IMR-90 (cell line): ENCODE measurements at places on chromosomes 2 and 18.

DNA sequence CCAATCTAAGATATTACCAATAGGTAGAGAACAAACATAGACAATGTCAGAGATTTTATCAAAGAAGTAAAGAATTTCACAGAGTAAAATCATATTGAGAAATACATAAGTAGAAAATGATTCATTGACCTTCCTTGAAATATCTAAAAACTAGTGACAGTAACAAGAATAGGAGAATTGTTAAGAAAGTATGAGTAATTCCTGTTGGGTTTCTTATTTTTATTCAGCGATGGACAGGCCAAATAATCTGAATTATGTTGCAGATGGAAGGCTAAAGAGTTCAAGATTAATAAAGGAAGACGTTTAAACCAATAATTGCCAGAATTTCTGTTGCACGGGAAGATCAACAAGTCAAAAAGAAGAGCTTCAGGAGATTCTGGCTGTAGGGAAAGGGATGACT, 163.4 kb upstream of the RASGRP3 start:
- no peak for DNase-seq

- peak; percentile 60 for DNase-seq
Observed at GRCh38 chr2:205372141-205372540, 310.2 kb upstream of the NRP2 start.

- DNase-seq: no peak
Observed at GRCh38 chr2:16513626-16514025, 152.0 kb downstream of the CYRIA start.

GRCh38 chr2:147173189-147173581, 671.6 kb upstream of the ACVR2A start:
- no peak for DNase-seq

DNA sequence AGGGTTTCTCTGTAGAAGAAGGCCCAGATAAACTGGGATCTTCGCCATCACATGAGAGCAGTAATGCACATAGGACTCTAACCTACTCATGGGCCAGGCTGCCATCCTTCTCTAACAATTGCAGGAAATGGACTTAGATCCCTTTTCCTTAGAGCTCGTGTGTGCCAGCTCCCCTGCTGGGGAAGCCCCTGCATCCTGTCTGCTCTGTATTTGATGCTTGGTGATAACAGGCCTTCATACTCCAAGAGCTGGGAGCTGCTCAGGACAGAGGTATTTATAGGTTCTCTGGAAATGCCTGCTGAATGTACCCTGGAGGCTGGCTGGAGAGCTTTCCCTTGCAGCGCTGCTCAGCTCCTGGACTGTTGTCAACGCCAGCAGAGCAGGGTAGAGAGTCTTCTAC, 249.6 kb downstream of the MTX2 start:
- no peak for DNase-seq

GRCh38 chr2:10668402-10669012, 21.3 kb downstream of the NOL10 start:
- DNase-seq: peak; percentile 69

- DNase-seq: peak; percentile 87
Observed at GRCh38 chr2:119756837-119757236, 2.9 kb upstream of the PTPN4 start.

DNA sequence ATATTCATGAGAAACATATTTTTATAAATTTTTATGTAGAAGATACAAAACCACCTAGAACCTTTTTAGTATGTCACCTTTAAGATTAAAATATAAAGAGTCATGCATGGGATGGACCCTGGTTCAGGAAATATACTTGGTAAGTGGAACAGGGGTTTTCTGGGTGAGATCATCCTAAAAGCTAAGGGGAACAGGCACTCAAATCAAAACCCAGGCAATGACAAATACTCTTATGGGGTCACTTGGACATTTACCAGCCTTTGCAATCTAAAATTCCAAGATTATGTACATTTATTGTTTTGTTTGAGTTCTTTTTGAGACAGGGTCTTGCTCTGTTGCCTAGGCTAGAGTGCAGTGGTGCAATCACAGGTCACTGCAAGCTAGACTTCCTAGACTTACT, 65.8 kb downstream of the SGPP2 start:
- no peak for DNase-seq

DNA sequence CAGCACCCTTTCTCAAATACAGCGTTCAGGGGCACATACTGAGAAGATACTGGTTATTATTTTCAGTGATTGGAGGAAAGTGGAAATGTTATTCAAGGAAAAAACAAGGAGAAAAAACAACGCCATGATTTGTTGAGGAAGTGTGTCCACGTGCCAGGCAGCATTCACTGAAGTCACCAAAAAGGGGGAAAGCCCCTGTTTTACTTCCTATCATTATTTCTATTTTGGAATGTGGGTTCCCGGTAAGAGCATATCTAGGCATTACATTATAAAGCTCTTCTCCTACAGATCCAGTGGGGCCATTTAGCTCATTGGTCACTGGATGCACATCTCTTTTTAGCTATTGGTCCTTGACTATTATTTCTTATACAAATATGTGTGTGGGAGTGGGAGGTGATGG, 518.7 kb downstream of the TXNL1 start:
- no peak for DNase-seq

GRCh38 chr2:33678436-33678835, 79.3 kb upstream of the FAM98A start:
- DNase-seq: no peak

- peak; percentile 60 for DNase-seq
Observed at GRCh38 chr2:156892467-156893281, 364.8 kb upstream of the GALNT5 start.

GRCh38 chr18:48024009-48024512, 93.6 kb upstream of the SMAD2 start:
- no peak for DNase-seq

- DNase-seq: no peak
Observed at GRCh38 chr2:8249769-8250168, 432.1 kb upstream of the ID2 start.

DNA sequence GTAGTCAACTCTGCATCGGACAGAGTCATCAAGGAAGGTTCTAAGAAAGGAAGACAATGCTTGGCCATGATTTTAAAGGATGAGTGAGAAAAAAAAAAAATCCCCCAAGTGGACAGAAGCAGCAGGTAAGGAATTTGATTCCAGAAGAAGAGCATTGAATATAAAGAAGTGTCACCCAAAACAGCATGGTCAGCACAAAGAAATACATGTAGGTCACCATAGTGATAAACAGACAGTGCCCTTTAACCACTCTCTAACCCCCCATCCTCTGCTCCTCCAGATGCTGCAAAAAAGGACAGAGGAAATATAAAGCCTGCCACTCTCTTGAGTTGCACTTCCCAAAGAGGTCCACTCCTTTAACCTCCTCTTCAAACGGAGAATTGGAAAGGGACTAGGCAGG, 23.4 kb downstream of the FEZ2 start:
- DNase-seq: no peak

DNA sequence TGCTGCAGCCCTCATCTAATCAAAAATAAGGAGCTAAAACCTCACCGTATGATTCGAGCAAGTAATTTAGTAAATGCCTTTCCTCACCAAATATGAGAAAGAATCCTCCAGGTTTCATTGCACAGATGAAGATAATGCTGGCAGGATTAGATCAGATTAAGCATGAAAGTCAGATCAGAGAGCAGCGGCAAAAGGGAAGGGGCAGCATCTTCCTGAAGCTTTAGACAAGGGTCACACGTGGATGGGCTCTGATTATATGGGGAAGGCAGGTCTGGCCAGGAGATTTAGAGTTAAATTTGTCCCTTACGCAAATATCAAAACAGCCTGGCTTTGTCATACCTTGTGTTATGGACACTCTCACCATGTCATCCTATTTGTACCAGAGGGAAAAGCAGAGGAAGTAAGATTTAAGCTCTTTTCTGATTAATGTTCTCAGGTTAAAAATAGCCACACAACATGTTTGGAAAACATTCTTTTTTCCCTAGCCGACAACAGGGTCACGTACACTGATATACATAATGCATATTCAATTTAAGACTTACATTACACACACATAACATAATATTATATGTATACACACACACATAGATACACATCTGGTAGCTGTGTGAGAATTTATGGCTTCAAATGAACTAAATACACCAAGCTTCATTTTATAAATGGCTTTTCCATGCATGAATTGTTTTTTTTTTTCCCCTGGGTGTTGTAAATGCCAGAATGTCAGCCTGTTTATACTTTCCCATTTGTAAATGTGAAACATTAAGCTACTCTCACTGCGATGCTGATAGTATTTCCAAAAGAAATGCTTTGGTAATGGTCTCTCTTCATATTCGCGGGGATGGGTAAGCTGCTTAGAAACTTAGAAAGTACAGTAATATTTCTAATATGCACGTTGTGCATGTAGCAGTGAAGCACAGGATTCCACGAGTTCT, 196.3 kb upstream of the SIX3 start:
- DNase-seq: no peak

GRCh38 chr18:2894131-2894840, 47.5 kb downstream of the EMILIN2 start:
- DNase-seq: no peak

DNA sequence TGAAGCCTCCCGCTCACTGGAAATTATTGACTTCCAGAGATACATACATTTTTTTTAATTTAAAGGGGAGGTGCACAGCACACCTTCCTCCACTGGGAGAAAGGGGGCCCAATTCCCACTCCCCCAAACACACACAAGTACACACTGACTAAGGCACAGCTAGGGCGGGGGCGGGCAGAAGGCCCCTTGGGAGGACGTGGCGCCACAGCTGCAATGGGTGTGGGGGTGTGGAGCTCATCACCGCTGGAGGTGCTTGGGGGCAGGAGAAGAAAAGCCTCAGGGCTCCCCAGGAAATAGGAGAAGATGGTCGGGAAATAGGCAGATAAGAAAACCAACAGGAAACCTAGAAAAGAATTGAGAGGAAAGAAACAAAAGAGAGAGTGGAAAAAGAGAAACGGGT, 127.3 kb upstream of the FAM98A start:
- DNase-seq: no peak

DNA sequence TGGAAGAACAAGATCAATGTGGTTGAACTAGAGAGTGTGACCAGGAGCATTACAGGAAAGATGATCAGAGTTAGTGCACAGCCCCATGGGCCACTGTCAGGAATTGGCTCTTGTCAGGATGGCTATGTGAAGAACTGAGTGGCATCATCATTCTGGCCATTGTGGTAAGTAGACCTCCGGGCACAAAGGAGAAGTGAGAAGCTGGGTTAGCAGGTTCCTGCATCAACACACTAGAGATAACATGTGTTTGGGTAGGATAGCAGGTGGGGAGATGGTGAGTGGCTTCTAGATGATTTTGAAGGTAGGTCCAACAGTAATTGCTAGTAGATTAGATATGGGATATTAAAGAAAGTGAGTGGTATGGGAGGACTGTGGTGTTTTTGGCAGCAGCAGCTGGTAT, 408.2 kb downstream of the TSN start:
- no peak for DNase-seq

- no peak for DNase-seq
Observed at GRCh38 chr2:210555555-210555954, 844 bp upstream of the CPS1 start.

DNA sequence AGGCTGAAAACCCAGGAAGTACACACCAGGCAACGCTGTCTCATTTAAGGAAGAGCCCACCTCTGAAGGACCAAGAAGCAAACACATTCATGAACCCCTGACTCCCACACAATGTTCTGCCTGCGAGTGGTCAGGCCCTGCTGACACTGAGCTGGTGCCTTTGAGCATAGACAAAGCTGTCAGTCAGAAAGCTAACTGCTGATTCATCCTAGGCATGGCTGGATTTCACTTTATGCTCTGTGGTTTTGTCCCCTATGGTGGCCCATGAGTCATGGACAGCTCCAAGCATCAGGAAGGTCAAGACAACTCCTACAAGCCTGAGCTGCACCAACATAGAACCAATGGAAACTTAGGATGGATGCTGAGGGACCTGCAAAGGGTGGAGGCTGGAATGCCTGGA, 78.9 kb downstream of the UXS1 start:
- DNase-seq: peak; percentile 77
